ENCODE measurements at places on chromosomes 5 and 9. TPM values are rescaled to one million over a fixed set of nuclear protein-coding genes. Genes with fewer than 3 reads are reported as not detected.

The C7 gene
- not detected for total RNA-seq

The PHAX gene
- 57.8 TPM for total RNA-seq

The RGS7BP gene
- total RNA-seq = not detected

The C5orf34 gene
- 0.85 TPM for total RNA-seq

The FOXD4L5 gene
- 0.24 TPM for total RNA-seq

The AGXT2 gene
- not detected for total RNA-seq

The SPINK1 gene
- 3.6 TPM for total RNA-seq

The TTC23L gene
- not detected for total RNA-seq

Measured in tracheal epithelial cell (primary cell).